ENCODE measurements at places on chromosomes 2 and 18. TPM values are rescaled to one million over a fixed set of nuclear protein-coding genes. Genes with fewer than 3 reads are reported as not detected.

DNA sequence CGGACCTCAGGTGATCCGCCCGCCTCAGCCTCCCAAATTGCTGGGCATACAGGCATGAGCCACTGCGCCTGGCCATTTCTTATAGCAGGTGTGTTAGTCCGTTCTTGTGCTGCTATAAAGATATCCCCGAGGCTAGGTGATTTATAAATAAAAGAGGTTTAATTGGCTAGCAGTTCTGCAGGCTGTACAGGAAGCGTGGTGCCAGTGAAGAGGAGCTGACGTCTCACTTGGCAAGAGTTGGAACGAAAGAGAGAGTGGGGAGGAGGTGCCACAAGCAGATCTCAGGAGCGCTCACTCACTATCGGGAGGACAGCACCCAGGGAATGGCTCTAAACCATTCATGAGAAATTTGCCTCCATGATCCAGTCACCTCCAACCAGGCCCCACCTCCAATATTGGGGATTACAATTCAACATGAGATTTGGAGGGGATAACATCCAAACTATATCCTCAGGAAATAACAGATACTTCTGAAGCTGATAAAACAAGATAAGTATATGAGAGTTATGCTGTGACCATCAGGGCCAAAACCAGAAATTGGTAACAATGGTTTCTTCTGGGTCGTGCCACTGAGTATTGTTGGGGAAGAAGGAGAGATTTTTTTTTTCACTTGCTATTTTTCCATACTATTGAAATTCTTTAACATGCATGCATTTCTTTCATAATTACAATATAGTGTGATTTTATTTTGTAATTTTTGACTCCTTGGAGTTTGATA lies 7.4 kb upstream of the RMC1 start:
- DNase-seq, result no peak

DNA sequence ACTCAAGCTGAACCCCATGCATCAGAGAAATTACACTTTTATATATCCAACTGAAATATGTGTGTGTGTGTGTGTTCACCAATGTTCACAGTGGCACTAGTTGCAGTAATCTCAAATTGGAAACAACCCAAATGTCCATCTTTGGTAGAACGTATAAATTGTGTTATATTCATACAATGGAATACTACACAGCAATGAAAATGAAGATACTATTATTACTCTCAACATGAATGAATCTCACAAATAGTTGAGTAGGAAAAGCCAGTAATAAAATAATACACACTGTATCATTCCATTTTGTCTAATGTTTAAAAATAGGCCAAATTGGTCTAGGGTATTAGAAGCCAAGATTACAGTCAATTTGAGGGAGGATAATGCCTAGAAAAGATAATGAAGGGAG lies 48.0 kb upstream of the NFE2L2 start:
- no peak for DNase-seq

DNA sequence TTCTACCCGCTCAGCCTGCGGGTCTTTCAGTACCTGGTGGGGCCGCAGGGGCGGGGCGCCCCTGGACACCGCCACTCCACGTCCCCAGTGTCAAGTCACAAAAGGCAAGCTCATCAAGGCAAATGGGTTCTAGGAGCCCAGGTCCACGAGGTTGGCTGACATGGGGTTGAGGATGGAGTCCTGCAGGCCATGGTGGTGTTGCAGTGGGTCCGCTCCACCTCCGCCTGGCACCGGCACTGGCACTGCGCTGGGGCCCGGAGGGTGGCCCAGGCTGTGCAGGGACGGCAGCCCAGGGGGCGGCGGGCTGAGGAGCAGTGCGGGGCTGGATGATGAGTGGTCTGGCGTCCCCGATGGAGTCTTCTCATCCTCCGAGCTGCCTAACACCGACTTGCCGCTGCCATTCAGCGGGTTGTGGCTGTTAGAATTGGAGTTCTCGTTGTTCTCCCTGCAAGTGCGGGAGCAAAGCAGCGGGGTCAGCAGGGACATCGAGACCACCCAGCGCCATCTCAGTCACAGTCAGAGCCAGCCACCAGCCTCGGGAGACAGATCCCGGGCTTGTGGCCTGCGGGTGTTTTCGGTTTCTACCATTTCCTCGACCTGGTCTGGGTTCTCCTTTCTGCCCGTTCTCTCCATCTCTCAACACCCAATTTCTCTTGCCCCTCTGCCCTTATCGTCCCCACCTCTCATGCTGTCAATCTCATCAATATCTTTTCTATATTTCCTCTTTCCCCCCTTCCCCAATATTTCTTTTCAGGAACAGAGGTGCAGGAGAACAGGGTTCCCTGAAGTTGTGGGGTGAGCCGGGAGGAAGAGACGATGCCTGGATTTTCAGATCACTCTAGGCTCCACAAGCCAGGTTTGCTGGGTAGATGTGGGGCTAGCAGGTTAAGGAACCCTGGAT lies 3.0 kb downstream of the SIX2 start:
- no peak for DNase-seq

DNA sequence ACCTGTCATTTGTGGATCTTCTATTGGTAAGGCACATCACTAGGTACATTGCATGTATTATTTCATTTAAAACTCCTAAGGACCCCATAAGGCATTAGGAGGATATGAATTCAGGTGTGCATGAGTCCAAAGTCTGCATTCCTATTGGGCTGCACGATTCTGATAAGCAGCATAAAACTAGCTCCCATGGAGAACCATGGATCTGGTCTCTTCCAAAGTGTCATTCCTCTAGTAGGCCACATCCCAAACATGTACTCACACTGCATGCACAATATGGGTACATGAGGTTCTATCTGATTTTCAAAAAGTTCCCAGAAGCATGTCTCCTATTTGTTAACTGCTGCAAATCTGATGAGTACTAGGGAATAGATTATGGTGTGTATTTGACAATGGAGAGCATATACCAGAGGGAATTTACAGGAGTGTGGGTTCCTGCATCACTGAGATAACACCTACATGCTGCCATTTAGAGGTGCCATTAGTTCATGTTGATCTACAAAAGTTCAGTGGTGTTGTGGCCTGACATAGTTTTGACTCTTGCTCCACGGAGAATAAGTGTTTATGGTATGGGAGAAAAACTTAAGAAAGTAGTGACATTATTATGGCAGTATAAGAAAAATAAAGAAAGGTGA lies 11.3 kb downstream of the CYTIP start:
- no peak for DNase-seq

GRCh38 chr2:71778514-71778913 lies 325.2 kb downstream of the DYSF start:
- DNase-seq, result no peak

Gene PTGR3
- total RNA-seq, result 25.8 TPM

Gene ABCG8
- not detected for total RNA-seq

Gene TSHZ1
- 17.9 TPM for total RNA-seq

Gene CPS1
- 2.3 TPM for total RNA-seq

Gene AGXT
- total RNA-seq, result not detected

Gene ASXL3
- not detected for total RNA-seq

Measured in CD8-positive, alpha-beta memory T cell (primary cell).